ENCODE measurements at places on chromosomes 5 and 9.

DNA sequence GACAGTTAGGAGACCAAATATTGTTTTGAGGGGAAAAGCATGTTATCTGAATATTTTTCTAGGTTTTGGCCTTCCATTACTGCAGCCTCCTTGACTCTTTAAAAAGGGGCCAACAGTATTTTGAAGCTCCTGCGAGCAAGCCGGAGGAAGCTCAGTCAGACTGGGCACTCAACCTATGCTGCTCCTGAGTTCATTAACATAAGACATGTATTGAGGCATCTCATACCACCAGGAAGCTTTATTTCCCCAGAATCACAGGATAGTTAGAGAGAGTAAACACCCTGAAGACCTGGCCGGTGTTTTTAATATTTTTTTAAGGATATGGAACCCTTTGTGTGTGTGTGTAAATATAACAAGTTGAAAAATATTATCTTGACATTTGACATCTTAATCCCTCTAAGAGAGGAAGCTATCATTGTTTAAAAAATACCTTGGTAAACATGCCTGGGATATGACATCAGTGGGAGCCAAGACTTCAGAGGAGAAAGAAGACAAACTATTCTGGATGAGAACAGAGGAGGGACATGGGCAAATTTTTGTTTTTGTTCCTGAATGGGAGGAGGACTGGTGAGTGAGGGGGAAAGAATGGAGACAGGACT, 139.3 kb upstream of the SLIT3 start:
- no peak for DNase-seq

DNA sequence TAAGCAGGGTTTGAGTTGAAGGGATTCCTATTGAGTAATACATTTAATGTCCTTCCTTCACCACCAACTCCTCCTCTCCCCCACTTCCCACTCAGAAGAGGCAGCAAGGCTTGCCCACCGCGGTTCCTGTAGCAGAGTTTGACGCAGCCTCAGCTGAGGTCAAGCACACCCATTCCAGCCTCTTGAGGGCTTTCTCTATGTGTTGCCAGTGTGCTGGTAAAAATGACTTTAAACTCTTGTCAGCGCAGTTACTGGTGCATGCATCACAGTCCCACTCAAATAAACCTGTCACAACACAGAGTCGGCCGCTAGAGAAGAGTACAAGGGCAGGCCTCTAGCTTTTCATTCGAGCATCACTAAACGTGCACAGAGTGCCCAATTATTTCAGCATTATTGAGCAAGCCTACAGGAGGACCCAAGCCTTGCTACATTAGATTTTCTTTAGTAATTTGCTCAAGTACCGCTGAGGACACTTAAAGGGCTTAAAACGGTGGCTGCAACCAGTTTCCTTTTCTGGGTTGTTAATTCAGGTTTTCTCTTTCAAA, 79.6 kb downstream of the TLE4 start:
- no peak for DNase-seq

DNA sequence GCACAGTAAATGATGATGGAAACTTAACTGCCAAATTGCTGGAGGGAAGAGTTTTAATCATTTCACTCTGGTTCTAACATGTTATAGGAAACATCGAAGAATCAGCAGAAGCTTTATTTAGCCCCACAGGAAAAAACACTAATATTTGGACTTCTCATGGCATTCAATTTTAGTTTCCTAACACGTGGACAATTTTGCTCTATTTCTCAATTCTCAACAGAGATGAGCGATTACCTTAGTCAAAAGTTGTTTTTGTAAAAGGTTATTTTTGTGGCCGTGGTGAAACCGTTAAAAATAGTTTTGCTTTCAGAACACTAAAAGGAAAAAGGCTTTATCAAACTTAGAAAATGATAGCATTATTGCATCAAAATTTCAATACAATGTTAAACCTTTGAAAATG, 235.2 kb downstream of the PLK2 start:
- no peak for DNase-seq

GRCh38 chr5:65882278-65882677, 44.1 kb upstream of the ERBIN start:
- DNase-seq = no peak

- no peak for DNase-seq
Observed at GRCh38 chr9:128055344-128056040, 11.6 kb downstream of the NAIF1 start.

DNA sequence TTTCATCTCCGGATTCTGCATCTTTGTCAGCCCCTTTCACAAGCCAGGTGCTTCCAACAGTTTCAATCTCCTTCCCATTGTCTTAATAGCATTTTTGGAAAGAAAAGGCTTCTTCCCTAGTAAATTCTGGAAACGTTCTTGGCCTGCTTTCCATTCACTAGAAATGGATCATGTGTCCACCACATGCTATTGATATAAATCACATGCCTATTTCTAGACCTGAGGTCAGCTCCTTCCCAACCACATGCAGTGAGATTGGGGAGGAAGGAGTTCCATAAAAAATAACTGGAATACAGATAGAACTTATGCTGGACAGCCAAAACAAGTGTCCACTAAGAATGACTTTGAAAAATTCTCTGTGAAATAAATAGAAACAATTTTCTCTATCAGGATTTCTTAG, 181.6 kb upstream of the TMEM161B start:
- DNase-seq = no peak

DNA sequence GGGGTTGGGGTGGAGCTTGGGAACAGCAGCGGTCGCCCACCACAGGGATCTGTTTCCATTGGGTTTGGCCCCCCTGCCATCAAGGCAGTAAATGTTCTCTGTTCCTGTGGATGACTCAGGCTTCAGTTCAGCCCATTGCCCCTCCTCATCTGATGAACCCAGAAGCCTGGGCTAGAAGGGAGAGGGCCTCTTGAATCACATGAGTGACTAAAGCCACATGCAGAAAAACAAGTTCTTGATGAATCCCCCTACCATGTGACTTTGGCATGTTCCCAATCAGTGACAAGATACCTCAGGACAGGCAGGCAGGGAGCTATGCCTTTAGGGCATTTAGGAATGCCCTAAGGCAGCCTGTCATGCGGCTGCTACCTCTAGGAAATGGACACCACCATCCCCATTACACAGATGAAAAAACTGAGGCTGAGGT, 2.5 kb downstream of the SH3PXD2B start:
- DNase-seq = no peak

DNA sequence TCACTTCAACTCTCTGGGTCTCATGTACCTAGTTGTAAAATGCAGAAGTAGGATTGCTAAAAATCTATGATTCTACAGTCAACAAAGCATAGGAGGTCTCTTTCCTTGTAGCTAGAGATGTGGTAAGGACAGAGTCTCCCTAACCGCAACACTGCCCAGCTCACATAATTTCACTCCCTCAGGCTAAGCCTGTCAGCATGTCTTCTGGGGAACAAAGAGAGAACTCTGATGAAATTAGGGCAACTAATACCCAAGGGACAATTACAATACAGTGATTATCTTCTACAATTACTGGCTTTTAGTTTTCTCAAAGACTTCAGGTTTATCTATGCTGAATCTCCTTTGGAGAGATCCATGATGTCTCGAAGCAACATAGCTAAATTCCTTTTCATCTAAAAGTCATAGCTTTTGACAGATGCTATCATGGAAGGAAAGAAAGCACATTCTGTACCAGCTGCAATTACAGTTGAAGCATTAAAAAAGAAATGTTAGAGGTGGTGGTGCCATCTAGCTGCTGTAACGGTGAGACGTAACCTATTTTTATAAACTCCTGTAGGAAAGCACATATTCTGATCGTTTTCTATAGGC, 141.1 kb upstream of the TARS1 start:
- peak; percentile 2 for DNase-seq

GRCh38 chr9:93357649-93358048, 93.8 kb upstream of the FAM120A start:
- DNase-seq = peak; percentile 6

GRCh38 chr5:113343343-113343742, 91.4 kb downstream of the TSSK1B start:
- no peak for DNase-seq

DNA sequence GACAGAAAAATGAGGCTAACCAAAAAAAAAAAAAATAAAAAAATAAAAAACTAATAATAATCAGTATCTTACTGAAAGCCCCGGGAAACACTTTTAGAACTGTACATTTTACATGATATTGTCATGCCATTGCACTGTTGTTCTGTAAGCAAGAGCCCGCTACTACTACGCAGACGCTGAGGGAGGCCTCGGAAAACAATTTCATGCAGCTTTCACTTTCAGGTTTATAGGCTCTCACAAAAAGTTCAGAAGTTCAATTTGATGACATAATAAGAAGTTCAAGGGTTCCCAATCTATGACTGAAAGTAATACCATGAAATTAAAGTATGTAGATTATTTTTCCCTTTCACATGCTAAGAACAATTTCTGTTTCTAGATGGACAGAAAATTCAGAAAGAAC, 318.3 kb upstream of the ITGA1 start:
- DNase-seq = peak; percentile 6

- DNase-seq = peak; percentile 46
Observed at GRCh38 chr9:2570615-2571479, 50.7 kb upstream of the VLDLR start.

DNA sequence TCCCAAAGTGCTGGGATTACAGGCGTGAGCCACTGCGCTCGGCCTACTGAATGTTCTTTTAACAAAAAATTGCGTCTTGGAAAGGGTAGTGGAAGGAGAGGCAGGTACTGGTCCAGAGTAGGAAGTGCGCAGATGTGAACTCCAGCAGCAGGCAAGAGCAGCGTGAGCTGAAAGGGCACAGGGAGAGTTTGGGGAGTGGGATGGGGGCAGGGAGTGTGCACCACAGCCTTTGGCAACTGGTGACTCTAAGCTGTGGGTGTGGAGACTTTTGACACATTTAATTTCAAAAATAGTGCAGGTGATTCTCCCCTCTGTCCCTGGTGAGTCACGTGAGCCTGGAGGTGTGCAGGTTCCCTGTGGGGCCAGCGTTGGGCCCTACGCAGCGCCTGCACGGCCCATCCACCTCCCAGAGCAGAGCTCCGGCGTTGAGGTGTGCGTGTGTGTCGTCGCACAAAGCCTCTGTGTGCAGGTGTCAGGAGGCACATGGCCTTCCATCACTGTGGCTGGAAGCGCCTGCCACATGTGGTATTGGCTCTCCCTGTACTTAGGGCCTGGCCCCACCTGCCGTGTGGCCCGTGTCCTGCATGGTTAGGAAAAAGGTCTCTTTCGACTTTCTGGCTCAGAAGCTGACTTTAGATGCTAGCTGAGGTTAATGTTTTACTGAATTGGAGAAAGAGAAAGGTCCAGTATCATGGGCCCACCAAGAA, 11.5 kb downstream of the SQSTM1 start:
- DNase-seq = no peak

DNA sequence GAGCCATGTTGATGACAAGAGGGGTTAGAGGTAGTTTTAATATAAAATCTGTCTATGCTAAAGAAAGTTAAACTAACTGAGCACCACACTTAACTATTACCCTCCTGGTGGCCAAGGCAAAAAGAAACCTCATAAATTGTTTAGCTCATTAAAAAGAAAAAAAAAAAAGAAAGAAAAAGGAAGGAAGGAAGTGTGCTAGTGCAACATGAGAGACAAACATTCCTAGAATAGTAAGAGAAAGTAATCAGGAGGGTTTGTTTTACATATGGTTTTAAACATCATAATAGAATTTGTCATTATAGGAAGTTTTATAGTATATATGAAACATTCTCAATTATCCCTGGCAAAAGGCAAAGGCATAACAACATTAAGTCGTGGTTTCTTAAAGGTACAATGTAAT, 152.3 kb downstream of the SNX18 start:
- no peak for DNase-seq

DNA sequence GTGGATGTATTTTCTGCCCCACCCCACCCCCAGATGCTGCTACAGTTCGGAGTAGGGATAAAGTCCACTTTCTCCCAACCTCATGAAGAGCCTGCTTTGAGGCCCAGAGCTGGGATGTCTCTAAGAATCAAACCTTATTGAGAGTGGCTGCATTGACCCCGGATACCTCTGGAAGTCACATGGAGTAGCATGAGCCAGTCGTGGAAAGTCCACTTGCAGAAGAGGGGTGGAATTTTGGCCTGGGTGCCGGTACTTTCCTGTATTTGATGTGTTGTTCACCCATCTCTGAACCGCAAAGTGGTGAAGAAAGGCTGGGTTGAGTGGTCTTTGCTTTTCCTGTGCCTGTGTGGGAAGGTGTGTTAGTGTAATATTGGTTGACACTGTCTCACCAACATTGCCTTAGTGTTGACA, 3.7 kb downstream of the OTULIN start:
- peak; percentile 50 for DNase-seq

GRCh38 chr5:112848116-112848811, 12.8 kb upstream of the SRP19 start:
- DNase-seq = peak; percentile 68

- DNase-seq = peak; percentile 16
Observed at GRCh38 chr5:173327084-173327947, 898 bp downstream of the STC2 start.

GRCh38 chr5:4873652-4874051, 266.5 kb upstream of the ADAMTS16 start:
- no peak for DNase-seq

DNA sequence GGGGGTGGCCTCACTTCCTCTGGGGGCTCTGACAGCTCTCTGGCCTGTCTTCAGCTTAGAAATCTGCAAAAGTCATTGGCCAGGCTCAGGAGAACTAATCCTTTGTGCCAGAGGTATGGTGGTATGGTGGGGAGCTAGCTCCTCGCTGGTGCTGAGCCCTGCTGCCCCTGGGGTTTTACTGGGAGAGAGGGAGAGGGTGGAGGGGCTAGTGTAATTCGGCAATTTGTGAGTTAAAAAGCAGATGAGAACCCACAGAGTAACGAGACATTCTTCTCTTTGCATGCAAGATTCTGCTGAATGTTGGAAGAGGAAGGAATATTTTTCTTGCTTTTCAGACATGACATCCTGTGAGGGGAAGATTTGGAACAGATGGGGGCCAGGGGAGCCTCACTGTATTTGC, 65.5 kb upstream of the SPRY4 start:
- DNase-seq = no peak

DNA sequence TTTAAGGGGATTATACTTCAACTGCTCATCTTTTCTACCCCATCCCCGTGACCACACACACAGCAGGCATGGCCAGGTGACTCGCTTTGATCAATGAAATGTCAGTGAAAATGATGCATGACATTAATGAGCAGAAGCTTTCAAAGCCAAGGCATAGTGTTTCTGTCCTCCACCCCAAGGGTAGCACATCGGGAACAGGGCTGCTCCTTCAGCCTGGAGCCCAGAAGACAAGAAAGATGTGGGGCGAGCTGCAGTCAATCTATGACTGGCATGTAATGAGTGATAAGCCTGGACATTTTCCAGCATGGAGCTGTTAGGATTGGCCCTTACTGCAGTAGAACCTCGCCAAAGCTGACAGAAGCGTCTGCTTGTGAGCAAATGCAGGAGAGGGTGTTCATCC, 122.6 kb upstream of the IRX2 start:
- no peak for DNase-seq

- DNase-seq = peak; percentile 13
Observed at GRCh38 chr5:82526540-82526939, 248.4 kb upstream of the RPS23 start.

- DNase-seq = peak; percentile 69
Observed at GRCh38 chr5:132829742-132830435, 558 bp downstream of the SHROOM1 start.

Data from activated CD4-positive, alpha-beta T cell treated with anti-CD3 and anti-CD28 coated beads, Interleukin-2, amount 50 U/mL, for 16 hours (primary cell).